ENCODE measurements at places on chromosomes 13 and 19.

DNA sequence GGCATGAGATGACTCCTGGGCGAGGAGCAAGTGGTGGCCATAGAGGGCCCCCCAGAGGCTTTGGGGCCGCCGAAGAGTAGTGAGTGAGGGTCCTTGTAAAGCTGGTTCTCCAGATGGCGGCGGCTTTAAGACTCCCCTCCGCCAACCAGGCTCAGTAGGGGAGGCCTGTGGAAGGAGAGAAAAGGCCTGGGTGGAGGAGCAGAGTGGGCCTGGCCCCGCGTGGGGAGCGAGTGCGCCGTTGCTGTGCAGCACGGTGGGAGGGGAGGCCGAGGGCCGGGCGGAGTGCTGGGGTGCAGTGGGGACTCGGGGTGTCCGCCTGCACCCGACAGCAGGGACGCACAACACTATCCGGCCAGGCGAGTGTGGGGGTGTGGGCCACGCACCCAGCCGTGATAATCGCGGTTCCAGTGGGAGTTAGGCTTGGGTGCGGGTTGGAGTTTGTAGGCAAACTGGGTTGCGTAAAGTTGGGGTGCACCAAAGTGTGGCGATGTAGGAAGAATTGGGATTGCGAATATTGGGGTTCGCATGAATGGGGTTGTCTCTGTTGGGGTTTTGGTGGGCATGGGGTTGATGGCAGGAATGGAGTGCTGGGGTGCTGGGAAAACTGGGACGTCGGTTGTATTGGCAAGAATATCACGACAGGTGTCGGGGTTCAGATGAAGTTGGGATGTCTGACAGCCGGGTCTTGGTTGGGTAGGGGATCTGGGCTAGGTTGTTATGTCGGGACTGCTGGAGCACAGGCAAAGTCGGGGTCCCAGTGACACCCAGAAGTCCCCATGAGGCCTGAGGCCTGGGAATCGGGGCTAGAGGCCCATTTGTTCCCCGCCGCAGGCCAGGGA lies 687 bp upstream of the CIRBP start:
- no peak for DNase-seq

DNA sequence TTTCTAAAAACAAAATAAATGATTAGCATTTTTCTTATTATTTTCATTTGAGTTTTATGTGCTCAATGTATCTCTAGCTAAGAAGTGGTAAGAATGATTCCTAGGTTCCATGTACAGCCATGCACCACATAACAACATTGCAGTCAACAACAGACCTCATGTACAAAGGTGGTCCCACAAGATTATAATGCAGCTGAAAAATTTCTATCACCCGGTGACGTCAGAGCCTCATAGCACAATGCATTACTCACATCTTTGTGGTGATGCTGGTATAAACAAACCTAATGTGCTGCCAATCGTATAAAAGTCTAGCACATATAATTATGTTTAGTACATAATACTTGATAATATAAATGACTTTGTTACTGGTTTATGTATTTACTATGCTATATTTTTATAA lies 120.5 kb downstream of the SLC7A1 start:
- DNase-seq, result no peak

DNA sequence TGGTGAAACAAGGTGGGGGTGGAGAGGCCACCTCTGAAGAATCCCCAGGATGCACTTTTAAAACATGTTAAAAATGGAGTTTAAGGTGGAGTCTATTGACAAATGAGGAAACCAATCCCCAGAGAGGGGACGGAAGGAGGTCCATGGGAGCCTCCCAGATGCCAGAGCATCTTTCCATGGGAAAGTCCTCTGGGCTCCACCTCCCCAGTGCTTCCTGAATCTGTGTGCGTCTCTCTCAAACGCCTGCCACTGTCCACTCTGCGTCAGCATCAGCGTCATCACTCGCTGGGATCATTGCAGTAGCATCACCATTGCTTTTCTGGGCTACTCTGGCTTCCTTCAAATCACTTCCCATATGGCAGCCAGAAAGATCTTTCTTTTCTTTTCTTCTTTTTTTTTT lies 6.2 kb downstream of the GPR4 start:
- no peak for DNase-seq

DNA sequence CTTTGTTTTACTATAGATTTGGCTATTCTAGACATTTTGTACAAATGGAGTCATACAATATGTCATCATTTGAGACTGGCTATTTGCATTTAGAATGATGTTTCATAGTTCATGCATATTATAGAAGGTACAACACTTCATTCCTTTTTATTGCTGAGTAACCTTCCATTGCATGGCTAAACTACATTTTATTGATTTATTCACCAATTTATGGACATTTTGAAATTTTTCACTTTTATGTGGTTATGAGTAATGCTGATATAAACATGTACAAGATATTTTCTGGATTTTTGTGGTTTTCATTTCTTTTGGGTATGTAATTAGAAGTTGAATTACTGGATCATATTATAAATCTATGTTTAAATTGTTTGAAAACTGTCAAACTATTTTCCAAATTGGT lies 710.3 kb upstream of the SLITRK5 start:
- DNase-seq, result no peak

All from anterior cingulate cortex (tissue), 58 donors.